ENCODE measurements at places on chromosomes 7 and 10.

DNA sequence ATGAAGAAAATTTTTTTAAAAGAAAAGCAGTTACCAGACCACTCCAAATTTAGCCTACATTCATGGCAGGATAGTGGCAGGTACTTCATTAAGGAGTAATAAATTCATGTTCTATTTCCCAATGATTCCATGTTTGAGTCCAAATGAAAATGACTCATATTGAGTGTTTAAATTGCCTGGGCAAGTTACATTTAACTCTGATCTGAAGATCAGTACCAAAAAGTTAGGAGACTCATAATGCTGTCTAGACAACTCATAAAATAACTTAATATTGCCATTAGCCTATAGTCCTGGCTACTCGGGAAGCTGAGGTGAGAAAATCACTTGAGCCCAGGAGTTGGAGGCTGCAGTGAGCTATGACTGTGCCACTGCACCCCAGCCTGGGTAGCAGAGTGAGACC, 13.0 kb downstream of the BRAF start:
- DNase-seq, result no peak

- DNase-seq, result peak; percentile 41
Measured at GRCh38 chr10:112775892-112776674, 174.0 kb upstream of the TCF7L2 start.

DNA sequence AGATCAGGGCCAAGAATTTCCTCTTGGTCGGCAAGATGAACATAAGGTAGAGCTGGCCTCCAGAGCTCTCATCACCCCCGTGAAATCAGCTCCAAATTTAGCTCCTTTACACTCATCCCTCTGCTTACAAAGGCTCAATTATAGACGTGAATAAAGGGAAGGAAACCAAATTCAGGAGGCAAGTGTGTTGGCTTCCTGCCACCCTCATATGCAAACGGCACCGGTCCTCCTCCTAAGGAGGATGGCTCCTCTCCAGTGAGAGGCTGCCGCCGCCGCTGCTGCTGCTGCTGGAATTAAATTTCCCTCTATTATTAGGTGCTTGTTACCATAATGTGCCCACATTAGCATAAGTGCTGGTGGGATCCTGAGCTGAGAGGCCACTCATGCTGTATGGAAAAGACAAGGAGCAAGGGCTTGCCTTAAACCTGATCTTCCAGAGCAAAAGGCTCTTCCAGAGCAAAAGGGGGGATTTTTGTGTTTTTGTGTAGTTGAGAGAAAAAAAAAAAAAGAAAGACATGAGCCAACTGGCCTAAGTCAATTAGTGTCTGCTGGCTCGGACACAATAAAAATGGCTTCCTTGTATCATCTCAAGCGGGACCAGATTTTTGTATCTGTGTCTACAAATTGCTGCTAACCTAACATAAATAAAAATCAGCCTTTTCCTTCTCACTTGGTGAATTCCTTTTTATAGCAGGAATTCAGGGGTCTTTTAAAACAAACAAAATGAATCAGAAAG, 68.4 kb downstream of the CDHR3 start:
- no peak for DNase-seq

- DNase-seq, result no peak
Measured at GRCh38 chr7:149281508-149282330, 19.7 kb downstream of the ZNF783 start.

DNA sequence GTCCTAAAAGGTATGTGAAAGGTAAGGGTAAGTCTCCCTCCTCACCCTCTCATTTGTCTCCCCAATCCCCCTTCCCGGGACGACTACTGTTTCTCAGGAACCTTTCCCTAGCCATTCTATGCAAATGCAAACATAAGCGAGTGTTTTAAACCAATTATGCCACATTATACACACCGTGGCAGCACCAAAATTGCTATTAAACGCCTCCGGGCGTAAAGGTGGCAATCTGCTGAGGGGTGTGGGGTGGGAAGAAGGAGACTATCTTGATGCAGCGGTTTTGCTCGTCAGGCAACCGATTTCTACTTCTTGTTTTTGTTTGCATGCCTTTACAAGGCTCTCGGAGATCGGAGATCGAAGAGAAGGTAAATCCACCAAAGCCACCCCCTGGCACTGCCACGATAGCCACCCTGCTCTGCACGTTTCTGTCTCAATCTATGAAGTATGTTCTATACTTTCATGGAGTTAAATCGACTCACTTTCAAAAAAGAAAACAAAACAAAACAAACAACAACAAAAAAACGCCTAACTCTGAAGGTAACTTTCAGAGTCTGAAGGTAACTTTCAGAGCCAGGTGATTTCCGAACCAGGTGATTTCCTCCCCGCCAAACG, 46.0 kb upstream of the CDK1 start:
- no peak for DNase-seq

GRCh38 chr10:104028146-104028545, 57.5 kb downstream of the COL17A1 start:
- peak; percentile 26 for DNase-seq

DNA sequence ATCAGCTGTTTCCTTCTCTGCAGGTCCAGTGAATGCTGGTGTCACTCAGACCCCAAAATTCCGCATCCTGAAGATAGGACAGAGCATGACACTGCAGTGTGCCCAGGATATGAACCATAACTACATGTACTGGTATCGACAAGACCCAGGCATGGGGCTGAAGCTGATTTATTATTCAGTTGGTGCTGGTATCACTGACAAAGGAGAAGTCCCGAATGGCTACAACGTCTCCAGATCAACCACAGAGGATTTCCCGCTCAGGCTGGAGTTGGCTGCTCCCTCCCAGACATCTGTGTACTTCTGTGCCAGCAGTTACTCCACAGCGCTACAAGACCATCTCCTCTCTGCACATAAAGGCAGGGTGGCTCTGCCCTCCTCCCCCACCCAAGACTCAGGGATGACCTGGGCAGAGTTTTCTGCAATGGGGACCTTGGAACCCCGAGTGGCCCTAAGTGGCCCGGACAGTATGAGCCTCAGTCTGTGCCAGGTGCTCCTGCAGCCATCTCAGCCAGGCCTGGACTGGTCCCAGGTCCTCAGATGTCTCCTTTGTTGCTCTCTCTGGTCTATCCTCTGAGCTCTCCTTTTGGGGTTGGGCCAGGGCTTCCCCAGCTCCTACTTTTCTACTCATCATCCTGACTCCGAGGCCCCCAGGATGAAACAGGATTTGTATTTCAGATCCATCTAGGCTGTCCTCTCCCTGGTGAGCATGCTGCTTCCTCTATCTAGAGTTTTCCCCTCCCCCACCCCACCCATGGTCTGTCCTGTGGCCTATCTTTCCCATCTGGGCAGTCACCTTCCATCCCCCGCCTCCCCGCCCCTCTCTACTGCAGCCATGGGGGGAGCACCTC, 212.1 kb upstream of the PRSS58 start:
- no peak for DNase-seq

GRCh38 chr7:151616443-151617213, 96.9 kb upstream of the RHEB start:
- no peak for DNase-seq

DNA sequence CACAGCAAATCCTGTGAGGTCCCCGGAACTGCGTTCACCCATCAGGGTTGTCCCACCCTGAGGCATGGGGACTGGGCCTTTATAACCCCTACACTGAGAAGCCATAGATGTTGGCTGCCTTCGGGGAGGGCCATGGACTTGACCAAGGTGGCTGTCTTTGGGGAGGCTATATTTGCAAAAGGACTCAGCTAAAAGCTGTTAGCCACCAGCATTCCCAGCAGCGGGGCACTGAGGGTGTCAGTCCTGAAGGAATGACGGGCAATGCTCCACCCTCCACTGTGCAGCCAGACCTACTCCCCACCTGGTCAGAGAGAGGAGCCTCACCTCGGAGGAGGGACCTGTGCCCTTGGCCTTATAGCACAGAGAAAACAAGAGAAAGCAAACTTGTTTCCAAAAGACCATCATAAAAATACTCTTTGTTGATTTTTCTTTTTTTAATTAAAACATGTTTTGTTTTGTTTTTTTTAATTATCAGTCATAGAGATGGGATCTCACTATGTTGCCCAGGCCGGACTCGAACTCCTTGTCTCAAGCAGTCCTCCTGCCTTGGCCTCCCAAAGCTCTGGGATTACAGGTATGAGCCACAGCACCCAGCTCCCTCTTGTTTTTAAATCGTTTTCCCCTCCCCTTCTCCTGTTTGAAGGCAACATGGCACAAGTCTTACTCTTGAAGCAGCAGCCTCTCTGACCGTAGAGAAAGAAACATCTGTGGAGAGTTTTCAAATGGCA, 26.7 kb upstream of the CUX1 start:
- DNase-seq, result no peak

- DNase-seq, result peak; percentile 58
Measured at GRCh38 chr10:96830511-96831199, 1.4 kb upstream of the LCOR start.

DNA sequence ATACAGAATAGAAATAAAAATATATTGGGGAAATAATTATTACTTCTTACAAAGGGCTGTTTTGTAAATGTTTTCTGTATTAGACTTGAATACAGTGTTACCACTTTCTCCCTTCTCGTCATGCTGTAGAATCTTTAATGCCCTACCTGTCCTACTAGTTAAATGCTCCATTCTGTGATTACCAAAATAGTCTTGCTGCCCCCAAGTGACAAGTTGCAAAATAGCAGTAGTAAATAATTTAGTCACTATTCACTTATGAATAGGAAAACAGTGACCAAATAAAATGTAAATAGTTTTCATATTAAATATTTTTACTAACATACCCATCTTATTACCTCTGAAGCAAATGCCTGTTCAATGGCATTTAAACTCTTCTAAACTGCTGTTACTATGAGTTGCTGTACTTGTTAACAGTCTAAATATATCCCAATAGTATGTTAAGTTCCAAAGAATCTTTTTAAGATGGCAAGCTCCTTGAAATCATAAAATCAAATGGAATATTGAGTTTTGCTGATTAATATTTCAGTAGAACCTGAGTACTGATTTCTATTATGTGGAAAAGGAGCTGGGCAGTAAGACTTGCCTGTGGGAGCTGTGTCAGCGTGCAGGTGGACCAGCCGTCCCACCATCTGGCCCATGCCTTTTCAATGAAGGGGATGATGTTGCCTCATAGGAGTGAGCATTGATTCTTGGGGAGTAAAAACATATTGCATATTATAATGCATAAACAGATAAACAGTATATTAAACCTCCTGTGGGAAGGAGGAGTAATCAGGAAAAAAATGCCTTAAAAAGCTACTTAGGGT, 18.1 kb upstream of the OIT3 start:
- DNase-seq, result peak; percentile 28

- DNase-seq, result peak; percentile 90
Measured at GRCh38 chr7:4631380-4632179, 50.5 kb upstream of the FOXK1 start.

DNA sequence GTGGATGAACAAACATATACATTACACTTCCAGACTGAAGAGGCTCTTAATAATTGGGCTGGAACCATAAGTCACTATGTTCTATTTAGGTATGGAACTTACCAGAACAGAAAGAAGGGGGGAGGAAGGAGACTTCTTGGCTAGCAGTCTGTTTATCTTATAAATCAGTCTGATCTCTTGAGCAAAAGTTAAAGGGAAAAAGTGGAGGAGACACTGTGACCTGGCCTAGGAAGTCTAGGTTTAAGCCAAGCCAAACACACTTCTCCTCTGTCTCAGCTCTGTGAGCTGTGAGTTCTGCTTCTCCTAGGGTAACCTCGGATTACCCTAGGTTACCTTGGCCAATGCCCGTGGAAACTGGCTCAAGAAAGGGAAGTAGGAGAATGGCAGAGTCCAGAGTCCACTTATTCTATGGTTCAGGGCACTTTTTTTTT, 95.2 kb downstream of the PFKFB3 start:
- peak; percentile 30 for DNase-seq

GRCh38 chr10:60853107-60853506, 74.8 kb downstream of the CDK1 start:
- no peak for DNase-seq

Data from fibroblast of skin of right quadriceps (primary cell).